ENCODE measurements at places on chromosomes 7 and 10.
A peak's percentile ranks its signal among the peaks of the same experiment; 100 is the strongest.

DNA sequence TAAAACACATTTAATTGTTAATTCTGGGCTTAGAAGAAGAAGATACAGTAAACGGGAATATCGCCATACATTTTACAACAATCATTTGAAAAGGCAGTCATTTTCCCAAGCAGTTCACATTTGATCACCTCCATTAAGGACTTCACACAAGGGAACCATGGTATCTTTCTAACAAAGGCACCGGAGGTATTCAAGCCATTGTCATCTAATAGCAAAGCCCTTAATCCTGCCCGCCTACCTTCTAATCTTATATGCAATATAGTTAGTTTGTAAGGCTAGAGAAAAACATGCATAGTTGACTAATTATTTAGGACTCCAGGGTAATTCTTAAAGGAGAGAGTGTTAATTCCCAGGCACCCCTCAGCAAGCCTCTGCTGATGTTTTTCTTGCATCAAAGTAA, 83.1 kb downstream of the MRPL32 start:
- no peak for DNase-seq

GRCh38 chr7:18430810-18431209, 64.7 kb upstream of the HDAC9 start:
- DNase-seq = no peak

DNA sequence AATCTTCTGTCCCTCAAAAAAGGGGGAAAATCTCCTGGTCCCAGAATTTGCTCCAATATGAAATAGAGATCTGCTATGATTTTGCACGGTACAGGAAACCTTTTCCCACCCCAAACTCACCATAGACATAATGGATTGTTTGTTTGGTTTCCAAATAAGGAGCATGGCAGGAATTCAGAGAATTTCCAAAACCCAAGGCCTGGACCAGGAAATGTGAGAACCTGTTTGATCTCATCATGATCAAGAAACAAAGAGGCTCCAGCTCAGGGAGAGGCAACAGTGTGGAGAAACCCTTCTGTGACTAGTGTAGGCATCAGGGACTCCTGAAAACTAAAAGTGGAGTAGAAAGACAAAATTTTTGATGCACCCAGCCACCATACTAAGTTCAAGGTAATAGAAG, 1548.1 kb upstream of the LRRTM3 start:
- no peak for DNase-seq

DNA sequence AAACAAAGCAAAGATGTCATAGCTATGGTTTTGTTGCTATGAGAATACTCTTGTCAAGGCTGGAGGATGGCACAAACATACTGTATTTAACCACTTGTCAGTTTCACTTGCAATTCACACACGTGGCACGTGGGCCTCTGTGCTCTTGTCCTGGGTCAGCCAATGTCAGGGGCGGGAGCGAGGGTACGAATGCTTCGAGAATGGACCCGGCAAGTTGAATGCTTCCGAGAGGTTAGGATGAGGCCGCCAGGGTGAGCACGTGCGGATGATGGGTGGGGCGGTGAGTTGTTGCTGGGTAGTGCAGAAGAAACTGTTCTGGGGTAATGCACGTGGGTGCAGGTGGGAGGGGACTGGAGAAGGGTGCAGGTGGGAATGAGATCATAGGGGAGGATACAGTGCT, 10.4 kb upstream of the OCM2 start:
- no peak for DNase-seq

GRCh38 chr10:9068003-9068402, 1013.5 kb downstream of the GATA3 start:
- DNase-seq = no peak

DNA sequence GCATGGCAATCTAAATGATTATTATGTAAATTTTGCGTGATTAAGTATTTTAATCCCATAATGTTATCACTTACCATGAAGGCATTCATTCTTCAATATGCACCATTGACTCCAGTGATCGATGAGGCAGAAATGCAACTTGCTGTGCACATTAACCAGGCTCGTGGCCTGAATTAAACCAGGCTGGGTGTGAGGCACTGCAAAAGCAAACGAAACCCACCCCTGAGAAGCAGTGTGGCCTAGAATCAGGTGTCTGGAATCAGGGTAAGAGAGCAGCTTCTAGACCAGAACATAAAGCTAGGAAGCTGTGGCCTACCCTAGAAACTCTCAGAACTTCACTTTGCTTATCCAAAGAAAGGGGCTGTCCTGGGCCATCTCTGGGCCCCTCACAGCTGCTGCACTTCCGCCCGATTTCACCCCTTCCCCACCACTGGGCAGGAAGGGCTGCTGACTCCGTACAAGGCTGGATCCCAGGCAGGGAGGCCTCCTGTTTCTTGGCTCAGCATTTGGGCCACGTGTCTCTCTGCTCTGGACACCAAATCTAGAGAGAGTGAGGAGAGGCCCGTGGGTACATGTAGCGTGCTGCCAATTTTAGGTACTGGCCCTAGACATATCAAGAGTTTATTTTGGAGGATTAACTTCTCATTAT, 4.4 kb downstream of the PTPRE start:
- no peak for DNase-seq

DNA sequence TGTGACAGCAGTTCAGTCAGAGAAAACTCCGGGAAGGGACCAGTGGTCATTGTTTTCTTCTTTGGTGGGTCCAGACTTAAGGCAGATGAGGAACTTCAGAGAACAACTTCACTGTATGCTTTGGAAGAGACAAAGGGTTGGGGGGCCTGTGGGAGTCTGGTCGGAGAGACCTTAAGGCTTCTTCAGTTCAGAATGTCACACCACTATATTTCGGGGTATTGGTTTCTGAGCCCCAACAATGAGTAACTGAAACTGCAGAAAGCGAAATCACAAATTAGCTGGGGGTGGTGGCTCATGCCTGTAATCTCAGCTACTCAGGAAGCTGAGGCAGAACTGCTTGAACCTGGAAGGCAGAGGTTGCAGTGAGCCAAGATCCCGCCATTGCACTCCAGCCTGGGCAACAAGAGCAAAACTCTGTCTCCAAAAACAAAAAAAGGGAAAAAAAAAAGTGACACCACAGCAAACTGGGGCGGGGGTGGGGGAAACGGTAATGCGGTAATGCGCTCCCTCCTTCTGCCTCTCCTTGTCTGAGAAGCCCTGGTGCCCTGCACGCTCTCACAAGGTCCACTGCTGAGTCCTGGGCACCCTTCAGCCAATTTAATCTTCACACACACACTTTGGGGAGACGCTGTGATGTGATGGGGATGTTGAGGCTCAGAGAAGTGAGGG, 2.2 kb upstream of the ADIRF start:
- DNase-seq = no peak

GRCh38 chr10:115860182-115861107, 412.6 kb downstream of the GFRA1 start:
- DNase-seq = no peak

GRCh38 chr7:102302025-102302424, 15.4 kb downstream of the SH2B2 start:
- no peak for DNase-seq

DNA sequence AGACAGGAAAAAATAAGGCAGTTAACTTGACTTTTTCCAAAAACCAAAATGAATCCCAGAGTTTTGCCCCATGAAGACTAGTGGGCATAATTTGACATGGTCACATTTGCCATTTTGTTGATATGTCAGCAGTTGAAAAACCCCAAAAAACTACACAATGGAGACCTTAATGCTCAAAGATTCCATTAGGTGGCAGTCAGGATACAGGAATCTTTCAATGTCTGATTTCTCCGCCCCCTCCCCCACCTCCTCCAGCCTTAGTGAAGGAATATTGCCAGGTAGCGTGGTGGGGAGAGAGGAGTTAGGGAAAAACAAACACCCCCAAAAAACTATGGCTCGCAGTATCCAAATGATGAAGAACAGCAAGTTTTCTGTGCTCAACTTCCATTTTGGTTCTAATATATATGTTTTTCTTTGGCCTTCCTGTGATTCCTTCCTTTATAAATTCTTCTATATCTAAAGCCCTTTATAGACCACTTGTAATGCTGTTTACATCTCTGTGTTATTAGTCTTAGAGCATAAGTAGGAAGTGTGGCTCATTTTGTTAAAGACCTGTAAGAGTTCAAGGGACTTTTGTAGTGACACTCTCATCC, 6.7 kb upstream of the SMNDC1 start:
- DNase-seq = peak; percentile 31

- no peak for DNase-seq
Measured at GRCh38 chr7:82445271-82445670, 1.7 kb upstream of the CACNA2D1 start.

GRCh38 chr10:115849197-115849596, 423.8 kb downstream of the GFRA1 start:
- DNase-seq = no peak

DNA sequence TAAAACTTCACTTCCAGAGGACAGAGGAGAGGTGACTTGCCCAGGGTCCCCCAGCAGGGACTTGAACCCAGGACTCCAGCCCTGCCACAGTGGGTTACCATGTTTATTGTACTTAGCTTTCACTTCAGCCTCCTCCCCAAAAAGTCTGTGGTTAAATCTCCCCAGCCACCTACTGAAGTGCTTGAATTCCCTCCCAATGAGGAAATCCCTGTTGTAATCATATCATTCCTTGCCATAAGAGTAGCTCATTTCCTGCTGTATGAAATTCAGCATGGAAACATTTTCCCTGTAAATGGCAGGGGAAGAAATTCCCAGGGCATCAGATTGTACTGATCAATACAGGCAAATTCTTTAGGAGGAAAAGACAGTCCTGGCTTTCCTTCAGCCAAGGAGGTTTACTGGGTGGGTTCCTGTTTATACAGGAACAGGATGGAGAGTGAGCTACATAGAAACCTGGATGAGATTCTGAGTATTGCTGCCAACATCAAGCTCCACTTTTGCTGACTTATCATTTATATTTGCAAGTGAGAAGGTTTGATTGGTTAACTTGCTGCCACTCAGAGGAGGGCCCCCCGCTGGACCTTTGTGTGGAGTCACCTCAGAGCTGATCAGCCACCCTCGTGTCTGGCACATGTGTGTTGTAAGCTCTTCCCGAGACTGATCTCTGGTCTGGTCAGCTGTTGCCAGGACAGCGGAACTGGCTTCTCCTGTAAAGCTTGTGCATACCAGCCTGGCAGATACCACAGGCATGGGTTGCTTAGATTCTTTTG, 16.4 kb upstream of the PDZD8 start:
- no peak for DNase-seq

DNA sequence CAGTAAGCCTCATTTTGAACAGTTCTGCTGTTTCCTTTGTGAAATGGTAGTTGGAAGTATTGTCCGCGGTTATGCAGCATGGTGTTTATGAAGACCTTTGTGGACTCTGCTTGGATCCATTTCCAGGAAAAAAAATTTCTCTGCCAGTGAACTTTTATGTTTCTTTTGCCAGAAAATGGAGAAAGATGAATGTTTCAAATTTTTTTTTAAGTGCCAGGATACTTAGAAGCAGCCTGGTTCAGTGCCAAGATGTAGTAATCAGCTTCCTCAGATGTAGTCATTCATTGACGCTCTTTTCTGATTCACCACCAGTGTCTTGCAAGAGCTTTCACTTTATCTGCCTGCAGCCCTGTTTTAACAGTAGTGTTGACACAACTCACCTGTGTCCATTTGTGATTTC, 258.2 kb downstream of the SDK1 start:
- no peak for DNase-seq

DNA sequence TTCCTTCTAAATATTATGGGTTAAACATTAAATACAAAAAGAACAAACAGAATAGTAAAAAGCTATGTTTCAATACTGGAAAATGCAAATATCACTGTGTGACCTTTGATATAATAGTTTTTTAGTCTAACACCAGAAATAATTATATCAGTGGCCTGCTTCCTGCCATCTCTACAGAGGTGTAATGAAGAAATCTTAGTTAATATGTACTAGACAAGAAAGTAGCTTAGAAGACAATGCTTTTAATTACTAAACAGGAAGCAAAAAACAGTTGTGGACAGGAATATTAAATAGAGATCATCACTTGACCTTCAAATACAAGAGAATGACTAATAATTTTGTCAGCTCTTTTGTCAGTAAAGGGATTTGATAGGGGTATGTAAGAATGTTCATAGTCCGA, 47.4 kb upstream of the LRRN3 start:
- no peak for DNase-seq

- no peak for DNase-seq
Measured at GRCh38 chr10:89242840-89243568, 8.6 kb downstream of the LIPA start.

- DNase-seq = no peak
Measured at GRCh38 chr10:123382491-123382890, 228.3 kb downstream of the BUB3 start.

DNA sequence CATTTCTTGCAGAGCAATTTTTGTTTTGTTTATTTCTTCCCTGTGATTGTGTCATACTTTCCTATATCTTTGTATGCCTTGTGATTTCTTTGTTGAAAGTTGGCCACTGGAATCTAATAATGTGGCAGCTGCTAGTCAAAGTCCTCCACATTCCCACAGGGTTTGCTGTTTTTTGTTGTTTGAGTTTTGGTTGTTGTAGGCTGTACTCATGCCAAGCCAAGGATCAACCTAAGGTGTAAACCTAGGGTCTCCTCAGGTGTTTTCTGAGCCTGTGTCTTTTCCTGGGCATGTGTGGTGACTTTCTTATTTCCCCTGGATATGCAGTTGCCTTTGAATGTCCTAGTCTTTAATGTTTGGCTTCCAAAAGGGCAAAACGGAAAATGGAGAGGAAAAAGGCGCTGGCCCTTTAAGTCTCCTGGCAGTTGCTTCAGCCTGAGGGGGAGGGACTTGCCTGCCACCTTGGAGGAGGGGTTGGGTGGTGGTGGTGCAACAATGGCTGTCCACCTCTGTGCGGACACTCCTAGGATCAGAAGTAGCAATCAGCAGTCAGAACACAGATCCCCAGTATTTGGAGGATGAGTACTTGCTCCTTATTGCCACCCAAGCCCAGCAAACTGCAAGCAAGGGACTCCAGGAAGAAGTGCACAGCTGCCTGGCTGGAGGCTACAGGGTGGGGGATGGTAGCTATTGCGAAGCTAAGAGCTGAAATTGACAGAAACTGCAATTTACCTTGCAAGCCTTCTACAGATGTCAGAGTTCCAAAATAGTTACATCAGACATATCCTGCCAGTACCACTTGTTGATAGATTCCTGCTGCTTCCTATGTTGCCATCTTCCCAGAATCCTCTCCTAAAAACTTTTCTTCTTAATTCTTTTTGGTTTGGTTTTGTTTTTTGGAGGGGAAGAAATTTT, 5.6 kb upstream of the ZNF518A start:
- no peak for DNase-seq

GRCh38 chr7:138889582-138890498, 91.3 kb downstream of the KIAA1549 start:
- no peak for DNase-seq

DNA sequence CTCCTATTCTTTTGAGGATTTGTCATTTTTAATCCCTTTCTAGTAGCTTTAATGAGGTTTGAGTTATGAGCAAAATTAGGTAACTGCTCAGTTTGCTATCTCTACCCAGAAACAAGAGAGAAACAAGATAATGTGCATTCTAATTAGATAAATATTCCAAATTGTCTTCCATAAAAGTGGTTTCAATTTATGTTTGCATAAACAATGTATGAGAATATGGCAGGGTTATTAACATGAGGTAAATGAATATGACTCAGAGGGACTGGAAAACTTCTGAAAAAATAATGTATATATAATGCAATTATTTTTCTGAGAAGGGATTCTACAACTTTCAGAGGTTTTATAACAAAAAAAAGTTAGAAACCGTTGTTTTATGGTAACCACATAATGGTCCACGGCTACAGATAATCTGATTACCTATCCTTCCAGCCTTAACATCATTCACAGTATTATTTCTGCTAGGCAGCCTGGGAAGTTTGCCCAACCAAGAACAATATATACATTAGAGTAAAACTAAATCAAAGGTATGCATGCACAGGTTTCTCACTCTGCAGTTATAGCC, 101.2 kb downstream of the CRPPA start:
- DNase-seq = no peak
